B cell (primary cell): ENCODE measurements at places on chromosomes 3 and 15. TPM values are rescaled to one million over a fixed set of nuclear protein-coding genes. Genes with fewer than 3 reads are reported as not detected.

GRCh38 chr3:192364316-192364715, 363.0 kb downstream of the FGF12 start:
- no peak for DNase-seq
- H3K27ac ChIP-seq = no peak overlapping the region
- no peak overlapping the region for H3K4me3 ChIP-seq
- H3K27me3 ChIP-seq = peaks cover 3% of the 10 kb centered on the region
- no peaks in the 10 kb centered on the region for H3K36me3 ChIP-seq

DNA sequence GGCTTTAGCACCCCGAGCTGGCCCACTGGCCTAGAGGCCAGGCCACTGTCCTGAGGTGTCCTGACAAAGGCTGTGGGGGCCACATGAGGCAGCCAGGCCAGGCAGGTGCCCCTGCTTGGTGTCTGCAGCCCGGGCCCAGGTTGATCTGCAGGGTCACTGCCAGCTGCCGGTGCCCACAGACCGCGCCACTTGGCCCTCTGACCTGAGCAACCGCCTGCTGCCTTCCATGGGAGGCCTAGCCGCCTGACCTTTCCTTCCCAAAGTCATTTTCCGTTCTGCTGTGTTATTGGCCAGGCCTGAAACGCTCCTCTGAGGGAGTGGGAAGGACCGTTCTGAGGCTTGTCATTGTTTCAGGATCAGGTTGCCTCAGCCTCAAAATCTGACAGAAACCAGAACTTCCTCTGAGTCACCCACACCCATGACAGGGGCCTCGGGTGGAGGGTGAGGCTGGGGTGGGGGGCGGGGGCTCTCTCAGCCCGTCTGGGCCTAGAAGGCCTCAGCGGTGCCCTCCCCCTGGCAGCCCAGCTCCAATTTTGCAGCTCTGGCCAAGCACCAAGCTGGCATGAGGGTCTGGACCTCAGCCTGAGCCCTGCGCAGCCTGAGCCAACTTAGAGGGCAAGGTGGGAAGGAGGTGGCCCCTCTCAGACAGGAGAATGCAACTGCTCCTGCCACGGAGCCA, 140.7 kb upstream of the MEF2A start:
- H3K36me3 ChIP-seq = no peaks in the 10 kb centered on the region
- H3K4me1 ChIP-seq = peaks cover 20% of the 10 kb centered on the region
- no peaks in the 10 kb centered on the region for H3K27me3 ChIP-seq
- no peak for DNase-seq
- H3K27ac ChIP-seq = no peak overlapping the region

- H3K27ac ChIP-seq = no peak overlapping the region
- H3K4me3 ChIP-seq = no peak overlapping the region
- H3K36me3 ChIP-seq = no peaks in the 10 kb centered on the region
Observed at GRCh38 chr3:196541684-196542445, 26.5 kb downstream of the WDR53 start.

- DNase-seq = no peak
- no peaks in the 10 kb centered on the region for H3K4me1 ChIP-seq
- no peaks in the 10 kb centered on the region for H3K36me3 ChIP-seq
- no peak overlapping the region for H3K4me3 ChIP-seq
Observed at GRCh38 chr3:175770426-175770825, 911.3 kb downstream of the NAALADL2 start.

GRCh38 chr3:51371943-51372557, 13.0 kb upstream of the MANF start:
- H3K4me1 ChIP-seq = no peaks in the 10 kb centered on the region
- no peaks in the 10 kb centered on the region for H3K36me3 ChIP-seq
- peaks cover 9% of the 10 kb centered on the region for H3K27me3 ChIP-seq
- peak; percentile 62 for DNase-seq

DNA sequence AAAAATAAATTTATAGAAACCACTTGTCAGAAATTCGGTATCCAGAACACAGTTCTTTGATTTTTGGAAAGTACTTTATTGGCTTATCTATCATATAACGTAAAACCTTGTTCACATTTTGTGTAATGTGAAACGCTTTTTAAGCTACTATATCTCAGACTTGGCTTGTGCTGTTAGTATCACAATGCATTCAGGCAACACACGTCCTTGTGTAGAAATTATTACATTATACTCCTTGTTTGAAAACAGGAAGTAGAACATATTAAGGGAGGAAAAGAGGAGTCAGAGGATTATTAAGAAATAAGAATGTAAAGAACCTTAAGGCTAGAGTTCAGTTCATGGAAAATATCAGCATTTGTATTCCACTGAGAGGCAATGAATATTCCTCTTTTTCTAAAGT, 1.6 kb downstream of the DNAJC13 start:
- peaks cover 12% of the 10 kb centered on the region for H3K4me1 ChIP-seq
- no peaks in the 10 kb centered on the region for H3K27me3 ChIP-seq
- peak overlapping the region; percentile 96 for H3K4me3 ChIP-seq
- DNase-seq = no peak
- H3K36me3 ChIP-seq = no peaks in the 10 kb centered on the region
- no peak overlapping the region for H3K27ac ChIP-seq

- H3K4me3 ChIP-seq = no peak overlapping the region
- H3K27me3 ChIP-seq = no peaks in the 10 kb centered on the region
- no peak for DNase-seq
- H3K36me3 ChIP-seq = no peaks in the 10 kb centered on the region
Observed at GRCh38 chr3:185409957-185410356, 47.0 kb downstream of the MAP3K13 start.

DNA sequence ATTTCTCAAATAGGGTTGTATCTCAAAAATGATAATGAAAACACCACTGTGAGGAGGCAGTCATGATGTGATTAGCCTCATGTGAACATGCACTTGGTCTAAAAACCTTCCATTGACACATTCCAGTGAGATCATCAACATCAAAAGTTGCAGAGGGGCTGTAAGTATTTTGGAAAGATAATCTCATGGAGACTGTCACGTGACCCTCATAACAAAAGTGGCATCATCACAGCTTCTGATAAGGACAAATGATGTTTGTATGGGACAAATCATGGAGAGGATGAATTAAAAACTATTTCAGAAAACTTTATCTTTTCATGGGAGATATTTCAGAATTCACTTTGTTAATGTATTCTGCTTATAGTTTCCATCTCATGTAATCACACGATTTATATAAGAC, 203.1 kb upstream of the NDN start:
- DNase-seq = no peak
- H3K4me3 ChIP-seq = no peak overlapping the region
- no peaks in the 10 kb centered on the region for H3K4me1 ChIP-seq
- H3K27ac ChIP-seq = no peak overlapping the region

DNA sequence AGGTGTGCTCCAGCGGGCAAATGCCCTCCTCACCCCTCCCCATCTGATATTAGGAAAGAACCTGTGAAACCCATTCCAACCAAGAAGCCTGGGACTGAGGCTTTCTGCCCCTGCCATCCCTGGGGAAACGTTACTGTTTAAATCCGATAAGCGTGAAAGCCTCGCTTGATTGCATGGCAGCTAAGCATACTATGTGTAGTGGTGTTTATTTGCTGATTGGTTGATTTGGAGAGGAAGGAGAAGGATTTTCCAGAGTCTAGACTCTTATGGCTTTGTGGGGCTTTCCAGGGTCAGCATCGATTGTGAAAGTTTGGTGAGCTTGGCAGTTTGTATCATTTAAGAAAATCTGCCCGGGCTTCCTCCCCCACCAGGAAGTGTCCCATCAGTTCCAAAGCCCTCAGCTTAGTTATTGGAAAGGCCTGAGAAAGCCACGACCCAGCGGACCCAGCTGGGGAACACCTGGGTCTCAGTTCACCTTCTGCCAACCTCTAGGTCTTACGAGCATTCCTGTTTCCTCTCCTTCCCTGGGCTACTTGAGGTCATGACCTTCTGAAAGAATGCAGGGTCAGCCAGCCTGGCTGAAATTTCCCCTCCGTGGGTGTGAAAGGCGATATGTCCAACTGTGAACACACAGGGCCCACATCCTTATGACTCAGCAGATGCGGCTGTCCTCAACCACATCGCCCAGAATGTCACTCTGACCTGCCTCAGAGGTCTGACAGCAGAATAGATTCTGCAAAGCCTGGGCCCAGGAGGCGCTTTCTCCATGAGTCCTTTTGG, 62.8 kb upstream of the HERC1 start:
- no peak overlapping the region for H3K27ac ChIP-seq
- no peak for DNase-seq
- H3K4me3 ChIP-seq = no peak overlapping the region
- H3K36me3 ChIP-seq = no peaks in the 10 kb centered on the region
- H3K4me1 ChIP-seq = peaks cover 27% of the 10 kb centered on the region

The GP5 gene
- 0.15 and 0.22 TPM in 2 replicates for total RNA-seq

The SLC7A14 gene
- total RNA-seq = not detected in 2 replicates

The PPP1R14D gene
- total RNA-seq = not detected in 2 replicates

The IVD gene
- total RNA-seq = 106 and 114 TPM in 2 replicates

The CADPS gene
- total RNA-seq = 0.22 and 0.36 TPM in 2 replicates

The EPHA3 gene
- total RNA-seq = not detected in 2 replicates

The CHRNA3 gene
- total RNA-seq = not detected in 2 replicates
